ENCODE measurements at places on chromosomes 7 and 10.

DNA sequence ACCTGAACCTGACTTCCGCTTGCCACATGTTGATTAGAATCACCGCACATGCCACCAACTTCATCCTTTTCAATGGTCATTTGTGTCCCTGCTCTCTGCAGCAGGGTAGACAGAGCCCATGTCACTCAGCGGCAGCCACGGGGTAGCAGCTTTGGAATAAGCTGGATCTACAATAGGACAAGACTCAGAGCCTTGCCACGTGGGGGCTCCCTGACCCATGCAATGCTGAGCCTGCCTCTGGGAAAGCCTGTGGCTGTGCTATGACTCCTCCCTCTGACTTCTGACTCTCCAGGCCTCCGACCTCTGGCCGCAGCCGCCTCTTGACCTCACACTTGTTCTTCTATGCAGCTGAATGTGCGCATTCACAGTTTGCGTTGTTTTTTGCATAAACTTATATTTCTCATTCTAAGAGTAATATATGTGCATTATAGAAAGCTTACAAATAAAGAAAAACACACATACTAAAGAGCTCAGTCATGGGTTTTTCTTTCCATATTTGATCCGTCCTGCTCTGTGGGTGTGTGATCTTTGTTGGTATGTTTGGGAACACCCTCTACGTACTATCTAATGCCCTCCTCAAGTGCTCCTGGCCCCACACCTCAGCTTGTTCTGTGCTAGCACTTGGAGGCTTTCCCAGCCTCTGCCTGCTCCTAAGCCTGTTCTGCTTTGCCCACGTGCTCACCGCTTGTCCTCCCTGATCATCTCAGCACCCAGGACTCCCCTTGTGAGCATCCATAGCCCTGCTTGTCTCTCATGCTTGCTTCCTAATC lies 198.0 kb upstream of the MKI67 start:
- DNase-seq, result no peak

DNA sequence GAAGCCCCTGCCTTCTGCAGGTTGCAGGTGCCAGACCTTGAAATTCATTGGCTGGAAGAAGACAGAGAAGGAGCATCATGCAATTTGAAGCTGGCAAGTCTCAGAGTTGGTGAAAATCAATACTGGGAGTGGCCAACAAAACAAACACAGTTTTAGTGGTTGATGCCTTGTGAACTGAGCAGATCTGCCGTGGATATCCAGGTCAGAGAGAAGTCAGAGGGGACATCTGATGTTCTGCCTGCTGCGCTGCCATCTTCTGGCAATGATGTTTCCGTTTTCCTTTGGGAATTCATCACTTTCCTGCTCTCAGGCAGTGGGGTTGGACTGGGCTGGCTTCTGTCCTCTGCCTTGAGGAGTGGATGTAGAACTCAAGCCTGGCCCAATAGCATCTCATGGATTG lies 132.0 kb downstream of the RPS24 start:
- DNase-seq, result no peak

- DNase-seq, result no peak
Measured at GRCh38 chr7:142791502-142791901, 20.7 kb downstream of the PRSS2 start.

- DNase-seq, result no peak
Measured at GRCh38 chr10:127918572-127918971, 11.7 kb downstream of the PTPRE start.

DNA sequence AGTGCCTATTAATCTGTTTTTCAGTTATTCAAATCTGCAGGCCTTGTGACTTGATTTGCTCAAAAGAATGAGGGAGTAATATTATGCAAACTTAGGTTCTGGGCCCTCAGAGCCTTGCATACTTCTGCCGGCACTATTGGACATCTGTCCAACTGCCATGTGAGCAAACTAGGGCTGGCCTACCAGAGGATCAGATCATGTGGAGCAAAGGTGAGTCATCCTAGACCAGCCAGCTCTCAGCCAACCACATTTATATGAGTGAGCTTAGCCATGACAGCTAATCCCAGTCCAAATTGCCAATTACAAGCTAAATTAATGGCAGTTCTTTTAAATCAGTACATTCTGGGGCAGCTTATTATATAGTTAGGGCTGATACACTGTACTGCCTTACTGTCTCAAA lies 69.6 kb downstream of the SDHAF3 start:
- DNase-seq, result no peak

GRCh38 chr10:130045801-130046321 lies 64.8 kb downstream of the C10orf143 start:
- DNase-seq, result no peak

GRCh38 chr7:118182593-118183427 lies 1.2 kb upstream of the LSM8 start:
- DNase-seq, result no peak

DNA sequence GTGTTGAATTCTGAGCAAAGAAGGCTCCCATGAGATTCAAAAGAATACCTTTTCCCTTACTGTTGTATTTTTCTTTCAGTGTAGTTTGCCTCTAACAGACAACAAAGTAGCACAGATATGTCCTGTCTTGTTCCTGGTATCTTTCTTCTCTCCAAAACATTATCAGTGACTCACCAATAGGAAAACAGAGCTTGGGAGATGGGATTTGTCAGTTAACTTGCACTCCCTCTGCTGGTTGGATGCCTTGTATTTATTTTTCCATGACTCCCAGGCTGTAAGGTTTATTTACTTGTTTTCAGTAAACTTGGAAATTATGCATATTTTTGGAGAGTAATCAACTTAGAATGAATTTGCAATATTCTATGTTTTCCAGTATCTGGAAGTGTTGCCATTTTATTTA lies 129.7 kb downstream of the SAMD9 start:
- DNase-seq, result no peak

GRCh38 chr10:92760609-92761008 lies 70.9 kb downstream of the HHEX start:
- no peak for DNase-seq

DNA sequence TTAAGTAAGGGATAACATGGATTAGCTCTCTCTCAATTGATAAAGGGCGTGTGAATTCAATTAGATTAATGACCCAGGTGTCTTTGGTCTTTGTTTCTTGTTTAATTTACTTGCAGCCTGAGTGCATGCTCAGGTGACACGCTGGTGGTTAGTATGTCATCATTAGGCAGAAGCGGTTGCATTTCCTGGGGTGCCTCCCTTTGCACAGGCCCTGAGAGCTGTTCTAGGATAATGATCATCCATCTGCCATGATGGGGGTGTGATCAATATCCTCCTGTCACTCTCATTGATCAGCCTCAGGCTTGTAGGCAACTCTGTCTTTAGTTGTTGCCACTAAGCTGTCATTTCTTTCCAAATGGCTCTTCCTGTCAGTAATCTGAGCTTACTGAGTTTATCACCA lies 99.6 kb upstream of the NPS start:
- no peak for DNase-seq

DNA sequence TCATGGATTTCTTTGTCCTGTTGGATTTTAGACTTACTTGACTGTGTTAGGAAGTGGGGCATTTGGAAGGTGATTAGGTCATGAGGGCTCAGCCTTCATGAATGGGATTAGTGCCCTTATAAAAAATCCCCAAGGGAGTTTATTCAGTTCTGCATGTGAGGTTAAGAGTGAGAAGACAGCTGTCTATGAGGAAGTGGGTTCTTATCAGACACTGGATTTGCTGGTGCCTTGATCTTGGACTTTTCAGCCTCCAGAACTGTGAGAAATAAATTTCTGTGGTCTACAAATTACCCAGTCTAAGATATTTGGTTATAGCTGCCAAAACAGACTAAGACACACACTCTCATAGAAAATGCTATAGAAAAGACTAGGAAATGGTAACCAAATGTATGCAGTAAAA lies 724.7 kb upstream of the FZD8 start:
- DNase-seq, result no peak

DNA sequence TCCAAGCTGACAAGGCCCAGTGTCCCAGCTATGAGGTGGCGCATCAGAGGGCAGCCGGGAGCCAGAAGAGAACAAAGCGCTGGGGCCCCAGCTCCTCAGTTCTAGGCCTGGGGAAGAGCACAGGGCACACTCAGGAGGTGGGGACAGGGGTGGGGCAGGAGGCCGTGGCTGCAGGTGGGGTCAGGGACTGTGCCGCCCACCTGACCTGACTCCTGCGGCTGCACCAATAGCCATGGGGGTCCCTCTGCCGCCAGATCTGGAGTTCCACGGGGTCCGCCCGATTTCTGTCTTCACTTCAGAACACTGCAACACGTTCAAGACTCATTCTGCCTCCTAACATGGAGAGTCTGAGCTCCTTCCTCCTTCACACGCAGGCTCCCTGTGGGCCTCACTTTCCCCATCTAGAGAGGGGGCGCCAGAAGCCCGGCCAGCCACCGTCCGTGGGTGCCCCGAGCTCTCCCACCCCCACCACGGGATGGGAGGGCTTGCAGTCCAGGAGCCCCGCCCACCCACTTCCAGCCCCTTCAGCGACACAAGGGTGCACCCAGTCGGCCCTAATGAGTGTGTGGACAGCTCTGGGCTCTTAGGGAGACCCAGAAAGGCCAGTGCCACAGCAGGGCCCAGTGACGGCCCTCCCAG lies 278.3 kb downstream of the MAD1L1 start:
- DNase-seq, result no peak

GRCh38 chr7:131654668-131655326 lies 98.4 kb upstream of the PODXL start:
- peak; percentile 47 for DNase-seq

DNA sequence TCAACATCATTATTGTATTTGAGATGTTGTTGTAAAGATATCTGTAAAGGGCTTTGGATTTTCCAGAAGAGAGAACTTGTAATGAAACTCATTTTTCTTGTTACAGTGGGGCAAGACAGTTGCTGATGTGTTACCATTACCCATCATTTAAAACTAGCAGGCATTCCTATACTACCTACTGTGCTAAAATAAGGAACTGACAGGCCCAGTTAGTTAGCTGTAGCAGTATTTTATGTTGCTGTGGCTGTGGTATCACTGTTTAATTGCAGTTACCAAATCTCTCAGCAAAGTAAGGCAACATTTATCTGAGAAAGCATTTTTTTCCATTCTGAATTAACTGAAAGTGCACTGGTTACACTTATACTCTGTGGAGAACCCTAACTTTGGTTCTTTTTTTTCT lies 9.9 kb downstream of the ST7 start:
- no peak for DNase-seq

- DNase-seq, result no peak
Measured at GRCh38 chr10:46559231-46559671, 2.8 kb upstream of the GPRIN2 start.

- DNase-seq, result no peak
Measured at GRCh38 chr7:92916770-92917224, 80.4 kb upstream of the CDK6 start.

DNA sequence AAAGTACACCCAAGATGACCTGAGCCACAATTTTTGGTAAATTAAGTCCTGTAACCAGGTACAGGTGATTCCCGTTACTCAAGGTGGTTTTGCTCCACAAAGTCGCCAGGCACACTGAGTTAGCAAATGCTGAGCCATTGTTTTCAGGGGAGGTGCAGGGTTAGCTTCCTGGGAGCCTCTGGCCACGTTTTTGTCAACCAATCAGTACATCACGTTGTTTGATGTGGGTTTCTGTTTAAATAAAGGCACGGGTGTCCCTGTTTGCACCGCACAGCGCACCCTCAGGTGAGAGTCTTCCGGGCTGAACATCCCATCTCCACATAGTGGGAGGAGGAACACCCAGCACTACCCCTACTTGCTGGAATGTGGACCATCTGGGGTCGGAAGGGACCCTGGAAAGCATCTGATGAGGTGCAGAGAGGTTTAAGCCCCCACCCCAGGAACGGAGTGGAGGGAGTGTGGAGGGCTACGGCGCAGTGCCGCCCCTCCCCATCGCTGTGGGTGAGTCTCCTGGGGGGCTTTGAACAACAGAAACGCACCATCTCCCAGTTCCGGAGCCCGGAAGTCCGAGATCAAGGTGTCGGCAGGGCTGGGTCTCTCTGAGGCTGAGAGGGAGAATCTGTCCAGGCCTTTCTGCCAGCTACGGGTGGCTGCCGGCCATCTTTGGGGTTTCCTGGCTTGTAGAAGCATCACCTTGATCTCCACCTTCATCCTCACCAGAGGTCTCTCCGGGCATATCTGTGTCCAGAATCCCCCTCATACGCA lies 42.5 kb downstream of the PRKAG2 start:
- DNase-seq, result no peak

DNA sequence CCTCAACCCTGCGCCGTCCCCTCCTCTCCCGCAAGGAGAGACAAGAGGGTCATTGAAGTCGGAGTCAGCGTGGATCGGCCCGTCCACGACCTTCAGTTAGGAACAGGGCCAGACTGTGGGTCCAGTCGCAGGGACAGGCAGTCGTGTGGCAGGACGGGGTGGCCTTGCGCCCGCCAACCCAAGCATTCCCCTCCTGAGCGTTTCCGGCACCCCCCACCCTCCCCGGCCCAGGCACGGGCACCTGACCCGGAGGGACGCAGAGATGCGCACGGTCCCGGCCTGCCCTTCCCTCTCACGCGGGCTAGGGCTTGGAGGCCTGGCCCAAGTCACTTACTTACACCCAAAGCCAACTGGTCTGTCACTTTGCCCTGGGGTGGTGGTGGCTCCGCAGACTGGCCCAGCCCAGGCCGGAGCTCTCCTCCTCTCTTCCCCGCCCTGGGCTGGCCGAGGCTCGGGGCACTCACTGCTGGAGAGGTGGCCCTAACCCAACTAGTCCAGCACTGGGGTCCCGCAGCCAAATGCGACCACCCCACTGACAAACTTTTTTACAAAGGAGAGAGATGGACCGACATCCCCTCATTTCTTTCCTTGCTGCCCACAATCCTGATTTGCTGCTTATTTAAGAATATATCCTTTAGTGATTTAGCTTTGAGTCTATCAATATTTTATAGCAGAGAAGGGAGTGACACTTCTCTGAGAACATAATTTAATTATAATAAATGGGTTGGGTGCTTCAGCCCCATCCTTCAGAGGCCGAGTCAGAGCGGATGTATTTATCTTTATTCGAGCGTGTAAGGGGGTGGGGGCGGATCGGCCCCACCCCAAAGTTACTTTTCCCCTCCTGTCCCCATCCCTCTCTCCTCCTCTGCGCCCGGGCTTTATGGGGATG lies 1.2 kb upstream of the UNCX start:
- no peak for DNase-seq

GRCh38 chr7:142352543-142352942 lies 94.7 kb upstream of the PRSS58 start:
- no peak for DNase-seq

DNA sequence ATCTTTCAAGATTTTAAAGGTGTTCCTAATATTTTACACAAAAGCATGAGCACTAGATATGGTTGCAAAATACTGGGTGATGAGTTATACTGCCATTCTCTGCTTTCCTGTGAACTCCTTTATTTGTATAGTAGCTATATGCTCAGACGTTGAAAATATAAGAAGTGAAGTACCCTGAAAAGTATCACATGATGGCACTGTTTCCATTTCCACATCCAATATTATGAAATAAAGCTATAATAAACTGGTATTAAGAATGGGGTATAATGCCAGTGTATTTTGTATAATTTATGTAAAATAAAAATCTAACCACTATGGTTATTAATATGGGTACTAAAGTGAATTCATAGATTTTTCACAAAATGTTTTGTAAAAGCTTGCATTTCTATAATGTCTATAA lies 79.6 kb upstream of the FOXP2 start:
- DNase-seq, result no peak

DNA sequence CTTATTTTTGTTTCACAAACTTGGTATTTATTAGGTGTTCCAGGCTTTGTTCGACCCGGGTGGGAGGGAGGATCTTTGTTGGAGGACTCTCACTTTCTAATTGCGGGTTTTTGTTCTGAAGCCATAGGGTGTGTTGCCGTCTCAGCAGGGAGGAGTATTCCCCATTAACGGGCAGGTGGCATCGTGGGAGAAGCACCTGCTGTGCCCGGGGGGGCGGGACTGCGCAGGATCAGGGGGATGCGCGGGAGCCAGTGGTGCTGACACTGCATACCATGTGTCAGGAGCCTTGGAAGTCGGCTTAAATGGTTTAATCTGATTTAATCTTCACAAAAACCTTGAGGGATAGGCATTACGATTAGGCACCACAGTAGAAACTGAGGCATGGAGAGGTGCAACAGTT lies 113.0 kb downstream of the MGMT start:
- DNase-seq, result no peak

Measured in activated naive CD4-positive, alpha-beta T cell (primary cell).